Breast epithelium (tissue), 4 donors: ENCODE measurements at places on chromosomes 5 and 9.

GRCh38 chr9:88751781-88752180 lies 216.8 kb downstream of the NXNL2 start:
- H3K36me3 ChIP-seq, result no peaks in the 10 kb centered on the region
- no peak for DNase-seq
- H3K27ac ChIP-seq, result no peak overlapping the region

DNA sequence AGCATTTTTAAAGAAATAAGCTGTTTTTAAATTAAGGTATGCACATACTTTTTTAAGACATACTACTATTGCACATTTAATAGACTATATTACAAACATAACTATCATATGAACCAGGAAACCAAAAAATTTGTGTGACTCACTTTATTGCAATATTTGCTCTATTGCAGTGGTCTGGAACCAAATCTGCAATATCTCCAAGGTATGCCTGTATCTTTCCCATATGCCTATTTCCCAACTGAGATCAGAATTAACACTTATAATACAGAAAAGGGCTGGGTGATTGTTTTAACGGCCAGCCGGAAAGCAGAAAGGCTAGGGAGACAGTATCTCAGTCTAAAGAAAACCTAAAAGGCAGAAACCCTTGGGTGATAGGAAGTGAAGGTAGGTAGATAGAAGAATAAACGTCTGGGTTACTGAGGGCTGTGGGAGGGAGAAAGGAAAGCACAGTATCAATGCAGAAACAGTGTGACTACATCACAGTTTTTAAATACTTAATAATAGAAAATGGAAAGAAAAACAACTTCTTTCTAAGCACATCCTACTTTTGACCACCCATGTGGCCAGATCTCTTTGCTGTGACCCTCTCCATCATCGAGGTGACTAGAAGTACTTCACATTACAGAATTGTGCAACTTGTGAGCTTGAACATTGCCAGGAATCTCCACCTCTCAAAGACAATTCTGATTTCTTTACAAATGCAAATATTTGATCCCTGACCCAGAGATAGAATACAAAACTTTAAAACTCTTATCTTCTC lies 126.4 kb downstream of the LPAR1 start:
- H3K4me1 ChIP-seq, result no peaks in the 10 kb centered on the region
- no peaks in the 10 kb centered on the region for H3K36me3 ChIP-seq
- H3K4me3 ChIP-seq, result no peak overlapping the region

DNA sequence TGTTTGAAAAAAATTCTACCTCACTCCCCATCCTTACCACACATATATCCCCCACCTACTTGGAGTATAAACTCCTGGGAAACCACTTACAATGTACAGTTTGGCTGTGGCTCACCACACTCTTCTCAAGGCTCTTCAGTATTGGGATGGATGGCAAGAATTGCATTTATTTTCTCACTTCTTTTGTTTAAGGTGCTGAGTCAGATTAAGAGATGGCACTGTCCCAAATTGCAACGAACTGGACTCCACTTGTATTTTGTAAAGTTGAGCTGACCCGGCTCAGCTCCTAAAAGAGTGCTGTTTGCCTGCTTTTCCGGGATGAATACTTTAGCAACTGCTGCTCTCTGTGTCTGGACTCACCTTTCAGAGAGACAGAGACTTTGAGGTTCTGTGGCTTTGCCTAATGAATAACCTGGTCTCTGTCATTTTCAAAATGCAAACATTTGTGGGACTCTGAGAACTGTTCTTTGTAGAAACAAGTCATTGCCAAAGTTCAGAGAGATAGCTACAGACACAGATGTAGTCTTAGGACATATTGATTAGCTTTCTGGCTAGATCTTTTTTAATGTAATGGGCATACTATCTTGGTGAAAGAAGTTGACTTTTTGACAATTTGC lies 42.2 kb downstream of the PPP2R2B start:
- no peaks in the 10 kb centered on the region for H3K4me1 ChIP-seq
- H3K4me3 ChIP-seq, result no peak overlapping the region
- no peak overlapping the region for H3K27ac ChIP-seq
- H3K27me3 ChIP-seq, result peaks cover 3% of the 10 kb centered on the region

DNA sequence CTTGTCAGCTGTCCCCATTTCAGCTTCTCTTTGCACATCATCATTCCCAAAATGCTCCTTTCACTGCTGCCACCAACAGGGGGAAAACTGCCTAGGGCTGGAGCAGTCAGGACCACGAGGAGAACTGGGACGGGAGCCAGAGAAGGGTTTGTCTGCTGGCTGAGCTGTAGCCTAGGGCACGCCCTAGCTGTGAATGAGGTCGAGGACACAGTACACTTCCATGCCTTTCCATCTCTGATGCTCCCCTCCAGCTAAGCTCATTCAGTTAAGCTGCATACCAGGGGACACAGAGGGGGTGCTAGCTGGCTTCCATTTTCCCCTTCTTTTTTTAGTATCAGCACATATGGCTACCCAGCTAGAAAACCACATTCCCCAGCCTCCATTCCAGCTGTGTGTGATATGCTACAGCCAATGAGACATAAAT lies 64.7 kb downstream of the STK10 start:
- H3K36me3 ChIP-seq, result no peaks in the 10 kb centered on the region
- no peak overlapping the region for H3K27ac ChIP-seq
- DNase-seq, result no peak
- no peaks in the 10 kb centered on the region for H3K27me3 ChIP-seq

- H3K4me3 ChIP-seq, result no peak overlapping the region
- H3K36me3 ChIP-seq, result no peaks in the 10 kb centered on the region
- H3K4me1 ChIP-seq, result no peaks in the 10 kb centered on the region
- no peaks in the 10 kb centered on the region for H3K27me3 ChIP-seq
- no peak overlapping the region for H3K27ac ChIP-seq
Measured at GRCh38 chr9:29999645-30000044, 2384.8 kb upstream of the ACO1 start.

DNA sequence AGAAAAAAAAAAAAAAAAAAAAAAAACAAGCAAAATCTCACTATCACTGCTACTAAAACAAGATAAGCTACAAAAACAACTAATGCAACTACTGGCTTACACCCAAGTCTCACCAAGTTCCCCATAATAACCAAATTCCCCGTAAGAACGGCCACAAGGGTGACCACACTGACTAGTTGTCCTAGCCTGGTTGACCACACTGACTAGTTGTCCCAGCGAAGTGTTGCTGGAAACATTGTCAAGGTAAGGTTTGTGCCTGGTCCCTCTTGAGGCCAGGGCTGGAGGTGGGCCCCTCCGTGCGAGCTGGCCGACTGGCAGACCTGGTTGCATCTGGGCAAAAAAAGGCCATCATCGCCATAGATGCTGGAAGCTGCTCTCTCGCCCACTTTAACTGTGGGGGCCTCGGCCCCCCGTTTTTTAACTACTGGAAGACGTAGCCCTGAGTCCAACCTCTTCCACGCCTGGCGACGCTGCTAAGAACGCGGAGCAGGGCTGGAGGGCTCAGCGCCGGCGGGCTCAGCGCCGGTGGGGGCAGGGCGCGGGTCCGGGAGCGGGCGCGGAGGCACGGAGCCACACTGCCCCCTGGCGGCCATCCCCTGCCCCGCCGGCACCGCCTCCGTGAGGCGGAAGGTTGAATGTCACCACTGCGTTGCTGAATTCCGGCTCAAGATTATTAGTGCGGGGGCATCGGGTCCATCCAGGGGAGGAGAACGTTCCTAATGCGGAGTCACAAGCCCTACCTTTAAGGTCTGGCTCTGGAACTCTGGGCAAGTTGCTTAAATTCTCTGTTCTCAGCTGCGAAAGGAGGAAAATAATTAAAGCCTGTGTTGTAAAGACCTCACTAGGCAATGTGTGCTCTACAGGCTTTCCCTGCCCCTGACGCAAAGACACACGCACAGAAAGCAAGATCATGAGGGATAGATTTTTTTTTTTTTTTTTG lies 84.0 kb downstream of the HSD17B3 start:
- no peaks in the 10 kb centered on the region for H3K4me1 ChIP-seq
- no peak for DNase-seq
- H3K4me3 ChIP-seq, result peak overlapping the region; percentile 14
- no peaks in the 10 kb centered on the region for H3K27me3 ChIP-seq
- H3K27ac ChIP-seq, result no peak overlapping the region
- H3K36me3 ChIP-seq, result no peaks in the 10 kb centered on the region
